Stimulated activated CD4-positive, alpha-beta T cell treated with anti-CD3 and anti-CD28 coated beads, Interleukin-2, amount 100 ng/mL, for 24 hours (primary cell): ENCODE measurements at places on chromosomes 7 and 10.

DNA sequence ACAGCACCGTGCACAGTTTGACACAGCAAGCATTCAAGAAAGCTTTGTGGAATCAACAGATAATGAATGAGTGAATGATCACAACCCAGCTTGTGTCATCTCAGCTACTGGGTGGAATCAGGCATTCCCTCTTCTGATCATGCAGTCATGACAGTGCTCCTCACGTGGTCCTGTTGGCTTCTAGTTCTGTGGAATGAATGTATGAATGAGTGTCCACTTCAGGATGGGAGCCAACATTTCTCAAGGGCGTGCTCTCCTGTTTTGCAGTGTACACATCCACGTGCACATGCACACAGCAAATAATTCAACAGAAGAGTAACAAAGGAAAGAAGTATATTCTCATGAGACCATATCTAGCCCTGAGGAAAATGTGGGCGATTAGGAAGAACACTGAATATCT, 133.1 kb upstream of the NPVF start:
- DNase-seq = no peak

DNA sequence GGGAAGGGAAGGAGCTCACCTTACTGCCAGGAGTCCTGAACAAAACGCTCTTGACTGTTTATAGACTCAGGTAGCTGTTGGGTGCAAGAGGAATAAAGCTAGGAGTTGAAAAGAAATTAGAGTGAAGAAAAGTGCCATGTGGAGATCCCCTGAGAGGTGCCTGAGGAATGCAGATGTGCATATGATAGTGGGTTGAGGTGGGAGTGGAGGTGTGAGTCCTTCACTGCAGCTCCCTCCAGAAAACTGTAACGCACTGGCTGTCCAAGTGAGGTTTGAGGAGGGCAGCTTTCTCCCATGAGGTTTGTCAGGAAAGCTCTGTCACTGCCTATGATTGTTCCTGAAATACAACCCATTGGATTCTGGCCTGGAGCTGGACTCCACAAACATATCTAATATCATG, 904.8 kb upstream of the POT1 start:
- no peak for DNase-seq

- no peak for DNase-seq
These were observed 25.9 kb downstream of the FOXK1 start for GRCh38 chr7:4707980-4708411.

- DNase-seq = no peak
These were observed 6.1 kb downstream of the PKD1L1 start for GRCh38 chr7:47942132-47942531.
